CD4-positive, alpha-beta T cell treated with Interleukin-2 at 100 ng/mL for 4 hours (primary cell): ENCODE measurements at places on chromosomes 2 and 18.
A peak's percentile ranks its signal among the peaks of the same experiment; 100 is the strongest.

- DNase-seq: no peak
Measured at GRCh38 chr18:46294318-46294717, 190.1 kb downstream of the HAUS1 start.

- no peak for DNase-seq
Measured at GRCh38 chr2:134231301-134231964, 22.4 kb upstream of the MGAT5 start.

DNA sequence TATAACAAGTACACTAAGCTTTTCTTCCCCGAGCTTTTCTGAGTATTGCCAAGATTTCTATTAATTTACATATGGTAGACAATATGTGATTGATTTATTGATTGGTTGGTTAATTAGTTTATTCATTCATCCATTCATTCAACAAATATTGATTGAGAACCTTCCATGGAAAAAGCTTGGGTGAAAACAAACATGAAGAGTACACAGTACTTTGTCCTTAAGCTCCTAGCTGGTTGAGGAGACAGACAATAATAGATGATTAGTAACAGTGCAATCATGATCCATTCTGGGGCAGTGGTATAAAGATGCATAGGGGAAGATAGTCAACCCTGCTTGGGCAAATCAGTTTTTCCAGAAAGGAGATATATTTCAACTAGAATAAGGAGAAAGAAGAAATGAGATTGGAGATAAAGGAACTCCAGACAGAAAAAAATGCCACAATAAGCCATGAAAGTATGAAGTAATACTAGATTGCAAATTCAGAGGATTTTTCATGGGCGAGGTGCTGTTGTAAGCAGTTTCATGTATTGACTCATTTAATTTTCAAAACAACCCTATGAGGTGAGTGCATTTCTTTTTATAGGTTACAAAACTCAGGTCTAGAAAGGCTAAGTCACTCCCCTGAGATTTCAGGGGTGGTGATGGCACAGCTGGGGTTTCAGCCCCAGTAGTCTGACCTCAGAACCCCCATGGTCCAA is 129.5 kb downstream of the RND3 start:
- DNase-seq: no peak

- no peak for DNase-seq
Measured at GRCh38 chr2:47401789-47402554, 984 bp upstream of the MSH2 start.

DNA sequence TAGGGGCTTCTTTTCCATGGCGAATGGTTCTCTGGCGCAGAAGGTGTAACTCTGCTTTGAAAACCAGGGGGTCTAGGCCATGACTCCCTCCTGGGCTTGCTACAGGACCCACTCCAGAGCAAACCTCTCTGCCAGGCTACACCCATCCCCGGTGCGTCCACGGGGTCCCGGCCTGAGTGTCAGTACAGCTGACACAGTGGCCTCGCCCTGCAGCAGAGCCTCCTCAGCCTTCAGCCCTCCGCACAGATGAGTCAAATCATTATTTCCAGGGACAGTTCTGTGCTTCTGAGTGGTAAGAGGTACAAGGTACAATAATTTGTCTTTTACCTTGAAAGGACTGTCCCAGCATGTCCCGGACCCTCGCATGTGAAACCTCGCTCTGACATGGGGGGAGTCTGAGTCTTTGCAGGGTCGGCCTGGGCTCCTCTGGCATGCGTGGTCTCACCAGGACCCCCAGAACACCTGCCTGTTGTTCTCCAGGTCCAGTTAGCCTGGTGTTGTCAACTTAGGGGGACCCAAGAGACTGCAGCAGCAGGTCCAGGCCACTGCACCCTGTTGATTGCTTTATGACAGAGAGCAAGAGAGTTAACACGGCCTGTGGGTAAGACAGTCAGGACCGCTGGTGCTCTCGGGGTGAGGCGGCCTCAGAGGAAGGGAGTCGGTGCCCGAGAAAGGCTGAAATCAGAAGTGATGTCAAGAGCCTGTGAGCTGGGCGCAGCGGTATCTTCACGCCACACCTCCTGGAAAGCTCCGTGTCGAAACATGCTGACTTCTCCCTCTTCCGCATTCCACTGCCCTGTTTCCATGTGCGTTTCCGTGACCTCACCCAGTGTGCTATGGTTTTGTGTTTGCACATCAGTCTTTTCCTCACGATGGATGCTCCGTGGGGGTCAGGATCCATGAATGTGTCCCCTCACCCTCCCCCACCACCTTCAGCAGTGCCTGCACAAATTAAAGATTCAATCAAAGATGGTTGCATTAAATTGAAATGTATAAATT is 340.1 kb downstream of the EIPR1 start:
- DNase-seq: no peak

DNA sequence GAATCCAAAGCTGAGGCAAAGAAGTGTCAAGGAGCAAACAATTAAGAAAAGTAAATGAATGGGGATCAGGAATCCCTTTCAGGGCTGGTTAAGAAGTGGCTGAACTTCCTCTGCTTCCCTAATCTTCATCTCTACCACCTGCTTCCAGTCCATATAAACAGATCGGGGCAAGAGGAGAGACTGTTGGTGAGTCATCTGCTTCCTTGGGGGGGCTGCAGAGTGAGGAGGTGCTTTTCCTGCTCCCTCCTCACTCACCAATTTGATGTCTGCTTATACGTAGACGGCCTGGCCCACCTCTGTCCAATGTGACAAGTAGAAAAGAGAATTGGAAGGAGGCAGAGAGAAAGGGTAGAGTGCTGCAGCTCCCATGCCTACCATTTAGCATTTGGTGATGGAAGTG is 68.4 kb downstream of the NAB1 start:
- no peak for DNase-seq

DNA sequence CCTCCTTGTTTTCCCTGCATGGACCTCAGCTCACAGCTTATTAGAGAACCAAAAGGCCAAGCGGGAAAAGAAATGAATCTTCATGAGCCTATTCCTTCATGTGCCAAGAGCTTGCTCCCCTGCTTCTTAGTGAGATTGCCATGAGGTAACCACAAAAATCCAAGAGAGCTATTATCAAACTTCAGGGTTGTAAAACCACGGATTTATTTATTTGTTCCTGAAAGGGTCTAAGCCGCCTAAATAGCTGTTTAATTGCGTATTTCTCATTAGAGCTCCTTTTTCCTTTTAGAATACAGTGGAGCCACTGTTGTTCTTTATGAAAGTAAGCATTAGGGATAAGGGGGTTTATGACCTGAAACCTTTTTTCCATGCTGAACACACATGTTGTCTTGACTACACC is 58.0 kb downstream of the SRD5A2 start:
- no peak for DNase-seq

DNA sequence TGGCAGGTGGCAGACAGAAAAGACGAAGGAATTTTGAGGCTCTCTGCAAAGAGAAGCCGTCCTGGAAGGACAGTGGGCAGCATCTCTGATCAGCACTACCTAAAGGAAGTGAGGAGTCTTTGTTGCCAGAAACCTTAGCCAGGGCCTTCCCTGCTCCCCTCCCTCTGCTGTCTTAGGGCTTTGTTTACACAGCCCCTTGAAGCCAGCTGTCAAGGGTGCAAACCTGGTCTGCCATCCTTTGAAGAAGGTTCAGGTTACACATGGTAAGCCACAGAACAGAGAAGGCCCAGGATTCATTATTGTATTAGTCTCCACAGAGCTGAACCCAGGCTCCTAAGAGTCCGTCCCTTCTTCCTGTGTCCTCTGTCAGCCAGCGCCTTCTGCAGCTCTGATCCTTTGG is 356.7 kb downstream of the TGIF1 start:
- no peak for DNase-seq

- no peak for DNase-seq
Measured at GRCh38 chr2:27241761-27242613, 20.9 kb downstream of the SLC30A3 start.

GRCh38 chr2:100903534-100904258 is 83.8 kb downstream of the NPAS2 start:
- no peak for DNase-seq

GRCh38 chr18:75198036-75198435 is 10.9 kb downstream of the PTGR3 start:
- no peak for DNase-seq

DNA sequence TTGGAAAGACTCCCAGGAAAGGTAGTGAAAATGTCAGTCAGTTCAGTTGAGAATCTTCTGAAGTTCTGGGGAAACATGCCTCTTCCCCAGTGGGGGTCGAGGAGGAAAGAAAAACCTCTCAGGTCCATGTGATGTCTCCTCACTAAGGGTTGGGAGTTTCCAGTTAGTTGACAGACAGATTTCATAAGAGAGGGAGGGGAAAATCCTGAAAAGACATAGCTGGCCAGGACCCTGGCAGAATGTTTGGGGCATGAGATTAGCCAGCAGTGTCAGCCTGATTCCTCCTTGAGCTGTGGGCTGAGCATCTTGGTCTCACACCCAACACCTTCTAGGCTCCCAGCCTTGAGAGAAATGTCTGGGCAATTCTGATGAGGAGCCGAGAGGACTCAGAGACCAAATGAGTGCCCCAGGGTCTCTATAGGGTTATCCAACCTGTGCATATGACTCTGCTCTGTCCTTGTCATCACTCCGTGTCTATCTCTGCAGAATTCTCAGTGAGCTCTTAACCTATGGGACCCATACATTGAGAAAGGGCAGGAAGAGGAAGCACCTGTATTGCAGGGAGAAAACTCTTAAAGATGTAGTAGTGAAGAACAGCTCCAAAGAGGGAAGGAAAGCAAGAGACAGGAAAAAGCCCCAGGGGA is 13.9 kb downstream of the BMP10 start:
- no peak for DNase-seq

GRCh38 chr18:48412339-48412929 is 3.3 kb upstream of the ZBTB7C start:
- DNase-seq: peak; percentile 28

DNA sequence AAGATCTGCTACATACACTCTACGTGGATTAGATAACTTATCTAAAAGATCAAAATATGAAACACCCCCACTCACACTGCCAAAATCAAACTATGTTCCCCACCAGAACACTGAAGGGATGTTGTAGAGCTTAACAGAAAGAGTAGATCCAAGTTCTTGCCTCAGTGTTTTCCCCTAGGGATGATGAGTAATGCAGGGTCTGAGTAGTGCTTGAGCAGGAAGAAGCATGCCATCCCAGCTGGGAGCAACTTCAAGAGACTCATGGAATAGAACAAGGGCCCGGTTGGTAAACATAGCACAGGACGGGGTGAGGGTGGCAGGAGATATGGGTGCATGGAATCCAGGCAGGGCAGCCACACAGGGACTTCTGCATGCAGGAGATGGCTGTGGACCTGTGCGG is 74.3 kb downstream of the SNTG2 start:
- no peak for DNase-seq

DNA sequence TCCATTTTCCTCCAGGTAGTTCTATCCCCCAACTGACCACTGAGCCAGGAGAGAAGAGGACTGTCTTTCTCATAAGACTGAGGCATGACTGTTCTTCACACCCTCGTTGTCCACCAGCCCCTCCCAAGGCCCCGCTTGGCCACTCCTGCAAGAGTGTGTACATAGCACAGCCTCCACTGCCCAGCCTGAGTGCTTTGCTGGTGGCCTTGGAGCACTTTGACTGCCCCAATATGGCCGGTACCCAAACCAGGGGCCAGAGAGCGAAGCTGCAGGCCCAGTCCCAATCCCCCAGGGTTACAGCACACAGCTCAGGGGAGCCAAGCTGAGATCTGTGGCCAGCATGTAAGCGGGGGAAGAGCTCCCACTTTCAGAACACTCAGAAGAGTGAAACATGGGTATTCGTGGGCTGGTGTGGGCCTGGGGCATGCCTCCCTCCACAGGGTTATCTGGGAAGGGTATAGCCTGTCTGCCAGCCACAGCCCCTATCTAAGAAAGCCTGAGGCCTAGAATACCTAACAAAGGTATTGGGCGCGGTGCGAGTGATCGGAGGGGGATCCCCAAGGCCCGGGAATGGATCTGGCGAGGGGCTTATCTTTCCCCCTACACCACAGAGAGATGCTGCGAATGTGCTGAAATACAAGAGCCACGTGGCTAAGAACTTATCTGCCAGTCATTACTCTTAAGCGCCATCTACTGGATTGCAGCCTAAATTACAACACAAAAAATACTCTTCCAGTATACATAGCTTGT is 163.8 kb downstream of the WDPCP start:
- peak; percentile 49 for DNase-seq
